ENCODE measurements at places on chromosomes 5 and 9.

- no peak for DNase-seq
Measured at GRCh38 chr5:38853753-38854470, 8.1 kb downstream of the OSMR start.

DNA sequence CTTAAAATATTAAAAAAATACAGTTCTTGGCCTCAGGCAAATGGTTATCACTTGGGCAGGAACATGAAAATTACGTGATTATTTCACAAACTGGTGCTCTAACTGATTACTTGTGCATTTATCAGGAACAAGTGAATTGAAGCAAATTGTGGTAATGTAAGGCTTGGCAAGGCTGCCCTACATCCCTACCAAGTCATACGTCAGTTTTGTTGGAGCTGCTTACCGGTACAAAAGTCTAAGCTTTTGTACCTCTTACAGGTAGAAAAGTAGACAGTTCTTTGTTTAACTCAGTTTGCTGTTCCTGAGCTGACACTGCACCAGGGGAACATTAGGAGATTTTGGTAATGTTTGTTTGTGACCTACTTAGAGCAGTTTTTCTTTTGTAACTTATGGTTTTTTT, 2.2 kb downstream of the G3BP1 start:
- DNase-seq, result no peak

GRCh38 chr5:113181853-113182490, 205.4 kb downstream of the DCP2 start:
- DNase-seq, result no peak

- DNase-seq, result no peak
Measured at GRCh38 chr5:77077829-77078176, 9.3 kb downstream of the ZBED3 start.

DNA sequence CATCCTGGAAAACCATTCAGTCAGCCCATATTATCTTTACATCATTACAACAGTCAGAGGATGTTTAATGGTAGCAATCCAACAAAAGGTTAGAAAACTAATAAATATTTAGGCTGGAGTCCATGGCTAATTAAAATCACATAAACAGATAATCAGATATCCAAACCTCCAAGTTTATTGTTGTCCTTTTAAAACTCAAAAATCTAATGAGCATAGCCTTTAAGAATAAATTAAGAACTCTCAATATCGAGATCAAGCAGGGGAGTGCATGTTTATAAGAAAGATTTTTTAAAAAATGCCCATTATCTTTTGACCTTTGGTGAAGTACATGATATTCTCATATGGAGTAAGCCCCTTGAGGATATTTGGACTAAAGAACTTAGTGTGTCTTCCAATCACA, 842.9 kb upstream of the SEMA6A start:
- DNase-seq, result no peak

DNA sequence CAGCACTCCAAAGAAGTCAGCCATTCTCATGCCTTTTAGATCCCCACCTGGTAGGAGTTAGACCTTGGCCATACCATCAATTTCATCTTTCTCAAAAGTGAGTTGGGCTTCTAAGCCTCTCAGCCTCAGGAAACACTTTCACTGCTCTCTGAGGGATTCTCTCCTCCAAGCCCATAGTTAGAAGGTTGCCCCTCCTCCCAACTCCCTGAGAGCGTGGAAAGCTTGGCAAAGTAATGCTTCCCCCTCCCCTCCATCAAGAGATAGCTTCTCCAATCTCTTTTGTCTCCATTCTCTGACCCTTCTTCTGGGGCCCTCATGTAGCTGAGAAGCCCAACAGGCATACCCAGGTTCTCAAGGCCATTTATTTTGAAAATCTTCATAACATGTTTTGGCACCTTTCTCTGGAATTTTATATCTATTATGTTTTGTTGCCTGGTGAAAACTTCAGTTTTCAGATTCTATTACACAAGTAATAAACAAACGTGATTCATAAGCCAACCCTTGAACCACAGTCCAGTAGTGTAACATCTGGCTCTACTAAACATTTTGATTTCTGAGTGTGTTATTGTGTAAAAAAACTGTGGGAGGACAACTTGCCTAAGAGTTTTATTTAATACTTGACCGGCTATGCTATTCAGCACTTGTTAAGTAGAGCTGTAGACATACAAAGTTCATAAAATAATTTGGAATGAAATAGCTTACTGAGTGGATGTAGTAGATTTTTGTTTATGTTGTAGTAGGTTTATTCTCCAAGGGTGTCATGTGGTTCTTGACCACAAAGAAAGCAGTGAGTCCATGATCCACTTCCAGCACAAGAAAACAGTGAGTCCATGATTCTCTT, 17.1 kb downstream of the LVRN start:
- no peak for DNase-seq

GRCh38 chr9:99363509-99363908, 141.4 kb downstream of the SEC61B start:
- DNase-seq, result no peak

GRCh38 chr9:14340219-14340873, 26.4 kb upstream of the NFIB start:
- no peak for DNase-seq

GRCh38 chr5:167244583-167244982, 1046.9 kb upstream of the WWC1 start:
- DNase-seq, result no peak
